Stimulated activated CD8-positive, alpha-beta memory T cell treated with anti-CD3 and anti-CD28 coated beads, Interleukin-7, amount 100 ng/mL, for 1 hour (primary cell): ENCODE measurements at places on chromosomes 3 and 15.

DNA sequence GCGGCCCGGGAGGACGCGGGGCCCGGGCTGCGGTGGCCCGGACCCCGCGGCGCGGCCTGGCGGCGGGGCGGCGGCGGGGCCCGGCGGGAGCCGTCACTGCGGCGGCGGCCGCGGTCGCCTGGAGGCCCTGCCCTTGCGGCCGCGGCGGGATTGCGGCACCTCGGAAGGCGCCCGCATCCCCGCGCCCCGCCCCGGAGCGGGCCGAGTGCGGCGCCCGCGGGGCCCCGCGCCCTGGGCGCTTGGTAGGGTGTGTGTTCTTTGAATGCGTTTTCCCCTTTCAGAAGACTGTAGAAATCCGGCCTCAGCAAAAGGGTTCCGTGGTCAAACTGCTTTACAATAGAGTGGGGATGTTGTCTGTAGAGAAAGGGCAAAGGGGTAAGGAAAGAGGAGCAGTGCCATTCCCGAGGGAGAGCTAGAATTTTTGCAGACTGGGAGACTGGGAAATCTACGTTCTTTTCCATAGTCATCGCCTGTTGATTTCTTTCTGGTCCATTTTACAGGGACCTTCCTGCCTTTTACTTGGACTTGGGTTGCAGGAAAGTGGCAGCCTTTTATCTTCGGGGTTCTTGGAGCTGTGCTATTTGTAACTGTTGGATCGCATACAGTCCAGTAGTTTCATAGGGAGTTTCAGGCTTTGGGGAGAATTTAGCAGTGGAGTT lies 630 bp downstream of the SNRK start:
- no peak for DNase-seq

GRCh38 chr3:7437231-7437630 lies 576.3 kb downstream of the GRM7 start:
- no peak for DNase-seq

GRCh38 chr3:52633786-52634185 lies 51.9 kb downstream of the PBRM1 start:
- DNase-seq, result no peak

DNA sequence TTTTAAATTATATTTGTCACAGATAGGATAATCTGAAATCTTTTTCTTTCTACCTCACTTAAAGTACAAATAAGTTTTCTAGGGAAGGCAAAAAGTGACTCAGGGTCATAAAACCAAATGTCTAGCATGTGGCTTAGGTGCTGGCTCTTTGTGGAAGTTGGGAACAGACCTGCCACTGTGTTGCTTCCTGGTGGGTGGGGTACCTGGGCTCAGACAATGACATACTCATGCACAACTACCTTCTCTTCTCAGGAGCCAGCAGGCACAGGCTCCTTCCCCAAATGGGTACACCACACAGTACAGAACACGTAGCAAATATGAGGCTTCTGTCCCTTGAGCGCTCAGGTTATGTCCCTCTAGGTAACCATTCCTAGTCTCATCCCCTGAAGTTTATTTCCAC lies 40.1 kb upstream of the MUC13 start:
- no peak for DNase-seq

DNA sequence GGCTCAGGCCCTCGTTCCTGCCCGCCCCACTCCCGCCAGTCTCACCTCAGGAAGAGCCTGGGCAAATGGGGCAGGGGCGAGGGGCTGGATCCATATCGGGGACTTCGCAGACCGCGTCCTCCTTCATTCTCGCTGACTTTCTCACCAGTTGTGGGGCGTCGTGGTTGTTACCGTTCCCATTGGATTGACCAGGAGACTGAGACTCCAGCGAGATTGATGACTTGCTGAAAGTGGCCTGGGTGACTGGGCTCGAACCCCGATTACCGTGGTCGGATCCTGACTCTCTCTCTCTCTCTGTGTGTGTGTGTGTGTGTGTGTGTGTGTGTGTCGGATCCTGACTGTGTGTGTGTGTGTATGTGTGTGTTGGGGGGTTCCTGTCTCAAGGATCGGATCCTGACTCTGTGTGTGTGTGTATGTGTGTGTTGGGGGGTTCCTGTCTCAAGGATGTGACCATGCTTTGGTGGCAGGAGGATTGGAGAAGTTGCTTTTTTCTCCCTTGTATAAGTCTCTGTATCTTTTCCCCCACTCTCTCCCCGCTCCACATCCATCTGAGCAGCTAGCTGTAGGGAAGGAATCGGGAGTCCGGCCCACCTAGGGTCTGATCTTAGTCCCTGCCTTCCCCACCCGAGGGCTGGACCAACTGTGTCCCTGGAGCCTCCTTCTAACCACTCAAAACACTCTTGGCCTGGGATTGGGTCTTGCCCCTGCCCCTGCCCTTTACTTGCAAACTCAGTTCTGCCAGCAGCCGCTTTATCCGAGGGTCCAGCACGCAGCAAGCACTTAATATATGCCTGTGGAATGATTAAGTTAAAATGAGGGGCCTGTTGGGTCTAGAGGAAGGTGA lies 603 bp downstream of the PLEKHO2 start:
- DNase-seq, result no peak

- no peak for DNase-seq
These were observed 699.5 kb upstream of the CFAP20DC start for GRCh38 chr3:59749291-59749690.

- DNase-seq, result no peak
These were observed 32.0 kb upstream of the GALNT15 start for GRCh38 chr3:16142350-16143025.

- no peak for DNase-seq
These were observed 63.4 kb upstream of the FOXP1 start for GRCh38 chr3:71646971-71647370.

GRCh38 chr3:151581035-151581434 lies 120.2 kb upstream of the IGSF10 start:
- DNase-seq, result no peak

DNA sequence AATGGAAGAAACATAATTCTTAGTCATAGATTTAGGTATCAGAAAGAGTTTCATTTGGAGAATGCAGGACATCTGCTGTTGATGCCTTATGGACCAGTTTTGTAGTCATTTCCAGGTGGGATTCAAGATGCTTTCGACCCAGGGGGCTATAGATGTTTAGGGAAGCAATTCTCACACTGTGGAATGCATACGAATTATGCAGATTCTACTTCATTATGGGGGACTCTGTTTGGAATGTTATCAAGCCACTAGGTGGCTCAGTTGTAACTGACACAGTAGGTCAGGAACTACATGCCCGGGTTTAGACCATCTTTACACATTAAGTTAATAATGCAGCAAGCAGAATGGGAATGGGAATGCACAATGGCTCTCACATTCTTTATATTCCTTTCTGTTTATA lies 1359.8 kb downstream of the ZPLD1 start:
- no peak for DNase-seq

- no peak for DNase-seq
These were observed 16.4 kb upstream of the HCN4 start for GRCh38 chr15:73385205-73385604.

- DNase-seq, result no peak
These were observed 202.8 kb downstream of the SV2B start for GRCh38 chr15:91302588-91303439.

DNA sequence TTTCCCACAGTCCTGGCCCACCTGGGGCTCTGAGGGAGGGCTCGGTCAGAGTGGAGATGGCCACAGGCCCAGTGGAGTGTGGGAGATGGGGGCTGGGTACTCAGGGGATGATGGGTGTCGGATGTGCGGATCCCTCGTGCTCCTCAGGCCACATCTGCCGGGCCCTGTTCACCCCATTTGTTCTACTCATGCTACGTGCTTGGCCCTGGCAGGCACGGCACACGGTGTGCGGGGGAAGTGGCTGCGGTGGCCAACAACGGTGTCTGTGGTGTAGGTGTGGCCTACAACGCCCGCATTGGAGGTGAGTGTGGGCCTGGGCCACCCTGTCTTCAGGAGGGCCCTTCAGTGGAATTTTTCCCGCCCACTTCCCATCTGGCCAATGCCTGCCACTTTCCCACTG lies 7.0 kb upstream of the FES start:
- no peak for DNase-seq

DNA sequence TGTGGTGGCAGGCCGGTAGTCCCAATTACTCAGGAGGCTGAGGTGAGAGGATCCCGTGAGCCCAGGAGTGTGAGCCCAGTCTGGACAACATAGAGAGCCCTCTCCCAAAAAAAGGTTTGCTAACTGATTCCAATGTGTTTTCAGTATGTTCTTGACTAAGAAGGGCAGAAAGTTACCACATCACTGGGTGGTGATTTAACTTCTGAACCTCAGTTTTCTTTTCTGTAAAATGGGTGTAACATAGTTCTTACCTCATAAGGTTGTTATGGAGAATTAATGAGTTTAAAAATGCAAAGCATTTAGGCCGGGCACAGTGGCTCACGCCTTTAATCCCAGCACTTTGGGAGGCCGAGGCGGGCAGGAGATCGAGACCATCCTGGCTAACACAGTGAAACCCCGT lies 28.5 kb upstream of the RAF1 start:
- no peak for DNase-seq

- DNase-seq, result no peak
These were observed 242.5 kb upstream of the ST8SIA2 start for GRCh38 chr15:92151168-92151567.

DNA sequence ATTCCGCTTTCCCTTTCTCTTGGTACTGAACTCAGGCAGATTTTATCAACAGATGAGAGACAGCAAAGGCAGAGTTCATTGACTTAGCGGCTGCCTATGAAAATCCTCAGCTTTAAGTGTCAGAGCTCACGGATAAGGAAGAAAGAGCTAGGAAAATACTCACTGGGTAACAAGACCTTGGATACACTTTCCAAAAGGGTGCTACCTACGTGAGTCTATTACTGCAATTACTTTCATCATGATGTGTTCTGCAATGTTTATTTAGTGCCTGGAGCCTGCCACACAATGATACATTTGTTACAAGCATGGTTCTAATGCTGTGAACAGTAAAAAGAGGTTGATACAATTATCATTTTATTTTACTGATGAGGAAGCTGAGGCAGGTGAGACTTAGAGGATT lies 177.5 kb downstream of the GRM7 start:
- DNase-seq, result no peak

- no peak for DNase-seq
These were observed 1.5 kb downstream of the MRPL46 start for GRCh38 chr15:88465633-88466224.

DNA sequence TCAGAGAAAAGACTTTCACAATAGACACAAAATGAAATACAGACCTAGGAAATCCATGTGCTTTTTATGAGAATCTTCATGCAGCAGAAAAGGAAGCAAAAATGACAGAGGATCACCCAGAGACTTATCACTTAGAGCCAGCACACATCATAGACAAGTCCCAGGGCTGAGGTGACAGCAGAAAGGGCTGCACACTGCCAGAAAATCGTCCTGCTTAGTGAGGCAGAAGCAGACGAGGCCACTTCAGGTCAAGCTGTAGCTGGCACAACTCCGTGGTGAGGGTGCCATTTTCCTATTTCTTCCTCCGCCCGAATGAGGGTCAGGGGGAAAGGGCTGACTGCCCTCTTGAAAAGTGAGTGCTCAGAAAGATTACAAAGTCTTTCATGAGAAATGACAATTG lies 95.9 kb upstream of the TNIK start:
- DNase-seq, result no peak

- no peak for DNase-seq
These were observed 215.6 kb upstream of the VEPH1 start for GRCh38 chr3:157718800-157719199.

DNA sequence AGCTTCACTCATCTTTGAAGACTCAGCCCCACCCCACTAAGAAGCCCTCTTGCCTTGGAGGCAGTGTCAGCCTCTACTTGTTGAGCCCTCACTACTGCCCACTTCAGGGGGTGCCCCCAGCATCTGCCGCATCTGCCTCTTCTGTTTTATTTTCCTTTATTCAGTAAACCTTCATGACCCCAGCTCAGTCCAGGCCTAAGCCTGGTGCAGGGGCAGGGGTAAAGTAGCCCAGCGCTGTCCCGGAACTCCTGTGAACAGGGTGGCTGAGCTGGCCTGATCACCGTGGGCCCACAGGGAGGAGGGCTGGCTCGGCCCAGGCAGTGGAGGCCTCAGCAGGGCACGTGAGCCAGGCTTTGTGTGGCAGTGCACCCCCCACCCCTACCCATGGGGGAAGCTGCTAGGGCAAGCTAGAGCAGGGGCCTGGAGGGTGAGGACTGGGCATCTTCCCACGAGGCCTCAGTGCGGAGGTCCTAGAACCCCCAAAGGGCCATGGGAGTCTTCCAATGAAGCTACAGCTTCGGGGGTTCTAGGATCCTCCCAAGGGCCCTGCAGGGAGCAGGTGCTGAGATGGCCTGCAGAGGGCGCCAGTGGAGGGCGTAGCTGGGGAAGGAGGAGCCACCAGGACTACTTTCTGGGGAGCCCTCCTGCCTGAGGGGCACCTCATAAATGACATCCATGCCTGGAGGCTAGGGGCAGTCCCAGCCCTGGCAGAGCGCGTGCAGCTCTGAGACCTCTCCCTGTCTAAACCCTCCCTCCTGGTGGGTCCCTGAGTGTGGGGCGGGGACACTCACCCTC lies 36.0 kb downstream of the TSPAN3 start:
- no peak for DNase-seq

DNA sequence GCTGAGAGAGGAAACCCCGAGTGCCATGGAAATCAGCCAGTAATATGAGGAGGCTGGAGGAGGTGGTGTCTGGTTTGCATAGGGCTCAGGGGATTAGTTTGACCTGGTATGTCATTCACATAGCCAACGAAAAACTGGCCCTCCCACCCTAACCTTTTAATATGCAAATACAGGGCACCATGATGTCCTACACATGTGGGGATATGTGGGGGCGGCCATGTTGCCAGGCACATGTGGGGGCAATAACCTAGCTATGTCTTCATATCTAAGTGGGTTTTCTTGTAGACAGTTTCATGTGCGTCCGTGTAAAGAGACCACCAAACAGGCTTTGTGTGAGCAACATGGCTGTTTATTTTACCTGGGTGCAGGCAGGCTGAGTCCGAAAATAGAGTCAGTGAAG lies 110.1 kb downstream of the MOBP start:
- DNase-seq, result no peak

DNA sequence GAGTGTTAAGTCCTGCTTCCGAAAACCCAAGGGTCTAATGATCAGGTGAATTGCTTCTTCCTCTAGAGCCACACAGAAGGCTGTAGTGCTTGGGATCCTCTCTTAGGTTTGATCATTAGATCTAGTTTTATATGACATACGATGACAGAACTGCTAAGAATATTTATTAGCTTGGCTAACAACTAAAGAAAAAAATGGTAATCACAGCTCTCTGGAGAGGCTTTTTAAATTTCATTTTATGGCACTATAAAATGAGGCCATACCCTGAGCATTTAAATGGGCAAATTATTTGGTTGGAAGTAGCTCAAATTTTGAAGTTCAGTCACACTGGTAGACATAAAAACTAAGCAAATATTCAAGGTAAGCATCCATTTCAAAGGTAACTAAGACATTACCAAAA lies 482.5 kb upstream of the WNT5A start:
- DNase-seq, result no peak
